Sigmoid colon (tissue), 7 donors: ENCODE measurements at places on chromosomes 12 and 14. TPM values are rescaled to one million over a fixed set of nuclear protein-coding genes. Genes with fewer than 3 reads are reported as not detected.

DNA sequence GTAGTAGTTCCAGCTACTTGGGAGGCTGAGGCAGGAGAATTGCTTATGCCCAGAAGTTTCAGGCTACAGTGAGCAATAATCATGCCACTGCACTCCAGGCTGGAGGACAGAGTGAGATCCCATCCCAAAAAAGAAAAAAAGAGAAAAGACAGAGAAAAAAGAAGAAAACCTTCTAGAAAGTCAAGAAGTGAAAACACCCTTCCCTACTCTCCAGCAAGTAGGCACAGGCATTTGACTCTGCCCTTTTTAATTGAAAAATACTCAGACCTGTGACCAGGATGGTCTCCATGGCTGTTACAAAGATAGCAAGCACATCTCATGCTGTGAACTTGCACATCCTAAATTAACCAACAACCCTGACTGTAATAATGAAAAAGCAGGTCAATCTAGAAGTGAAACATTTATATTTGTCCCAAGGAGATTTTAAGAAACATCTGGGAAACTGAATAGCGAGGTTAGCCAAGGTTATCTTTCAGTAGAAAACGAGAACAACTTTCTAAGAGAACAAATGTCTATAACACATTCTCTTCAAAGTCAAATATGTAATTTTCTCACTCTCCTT lies 2.0 kb downstream of the TMTC1 start:
- no peak for DNase-seq

DNA sequence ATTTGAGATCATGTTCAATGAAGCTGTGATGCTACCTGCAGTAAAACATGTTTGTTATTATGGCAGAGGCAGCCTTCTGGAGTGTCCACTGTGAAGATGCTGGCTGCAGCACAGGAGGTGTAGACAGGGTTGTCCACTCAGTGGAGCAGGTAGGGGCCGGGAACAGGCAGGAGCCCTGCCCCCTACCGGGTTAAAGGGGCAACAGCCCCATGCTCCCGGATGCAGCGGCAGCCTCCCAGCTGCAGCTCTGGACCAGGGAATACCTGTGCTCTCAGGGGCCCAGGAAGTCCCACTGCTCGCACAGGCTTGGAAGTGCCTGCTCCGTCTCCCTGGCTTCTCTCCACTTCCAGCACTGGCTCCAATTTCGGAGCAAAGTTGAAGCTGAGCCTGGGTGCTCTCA lies 401.6 kb downstream of the FOXG1 start:
- DNase-seq: no peak

GRCh38 chr12:89185889-89186288 lies 166.4 kb downstream of the DUSP6 start:
- no peak for DNase-seq

DNA sequence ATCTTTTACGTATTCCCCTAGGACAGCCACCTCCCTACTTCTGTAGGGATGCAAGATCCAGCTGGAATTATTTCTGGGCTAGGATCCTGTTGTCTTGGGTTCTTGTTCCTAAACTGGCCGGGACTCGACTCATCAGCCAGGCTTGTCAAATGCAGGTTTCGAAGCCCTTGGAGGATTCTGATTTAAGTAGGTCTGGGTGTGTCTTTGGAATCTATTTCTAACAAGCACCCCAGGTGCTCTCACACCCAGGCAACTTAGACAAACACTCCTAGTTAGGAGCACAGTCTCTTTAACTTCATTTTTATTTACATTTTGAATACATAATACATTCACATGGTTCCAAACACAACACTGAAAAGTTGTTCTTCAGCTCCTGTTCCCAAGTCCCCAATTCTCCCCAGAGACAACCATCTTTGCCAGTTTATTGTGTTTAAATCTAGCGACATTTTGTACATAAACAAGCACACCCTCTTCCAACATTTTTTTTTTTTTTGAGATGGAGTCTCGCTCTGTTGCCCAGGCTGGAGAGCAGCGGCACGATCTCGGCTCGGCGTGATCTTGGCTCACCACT lies 20.9 kb downstream of the MORN3 start:
- no peak for DNase-seq

DNA sequence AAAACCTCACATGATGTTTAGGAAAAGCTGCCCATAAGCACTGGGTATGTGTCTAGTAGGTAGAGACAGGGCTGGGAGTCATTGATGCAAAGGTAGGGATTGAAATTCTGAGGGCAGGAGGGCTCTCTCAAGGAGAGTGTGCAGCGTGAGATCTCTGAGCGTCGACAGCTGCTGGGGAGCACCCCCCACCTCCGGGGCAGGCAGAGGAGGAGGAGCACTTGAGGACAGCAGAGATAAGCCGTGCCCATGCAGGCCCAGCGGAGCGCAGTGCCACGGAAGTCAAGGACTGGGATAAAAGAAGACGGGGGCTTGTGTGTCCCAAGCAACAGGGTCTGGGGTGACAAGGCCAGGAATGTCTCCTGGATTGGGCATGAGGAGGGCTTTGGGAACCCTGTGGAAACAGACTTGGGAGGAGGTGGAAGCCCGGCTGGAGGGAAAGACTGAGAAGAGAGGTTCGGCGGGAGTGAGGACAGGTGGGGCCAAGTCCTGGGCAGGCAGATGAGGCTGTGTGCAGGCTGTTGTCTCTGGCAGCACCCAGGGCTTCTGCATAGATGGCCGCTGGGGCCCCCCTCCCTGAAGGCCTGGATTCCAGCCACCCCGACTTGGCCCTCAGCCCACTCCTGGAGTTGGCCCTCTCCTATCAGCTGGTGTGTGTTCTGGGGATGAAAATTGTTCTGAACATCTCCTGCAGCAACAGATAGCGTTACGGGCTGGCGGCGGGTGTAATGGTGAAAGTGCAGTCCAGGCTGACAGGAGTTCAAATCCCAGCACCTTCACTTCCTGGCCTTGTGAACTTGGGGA lies 1.9 kb downstream of the CACNA2D4 start:
- DNase-seq: peak; percentile 85

PTGDR gene
- 0.28 TPM for total RNA-seq

DNA sequence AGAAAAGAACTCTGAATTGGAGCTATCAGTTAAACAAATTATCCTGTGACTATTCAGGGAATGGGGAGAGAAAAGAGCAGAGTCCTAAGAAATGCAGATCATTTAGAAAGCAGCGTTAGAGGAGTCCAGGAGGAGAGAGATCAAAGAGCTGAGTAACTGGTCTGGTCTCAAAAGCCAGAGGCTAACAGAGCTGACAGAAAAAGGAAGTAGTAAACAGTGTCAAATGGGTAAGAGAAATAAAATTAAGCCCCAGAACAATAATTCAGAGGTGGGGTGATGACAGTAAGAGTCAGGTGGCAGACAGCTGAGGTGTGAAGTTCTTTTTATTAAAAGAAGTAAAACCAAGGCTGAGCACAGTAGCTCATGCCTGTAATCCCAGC lies 19.3 kb downstream of the GXYLT1 start:
- DNase-seq: no peak

DNA sequence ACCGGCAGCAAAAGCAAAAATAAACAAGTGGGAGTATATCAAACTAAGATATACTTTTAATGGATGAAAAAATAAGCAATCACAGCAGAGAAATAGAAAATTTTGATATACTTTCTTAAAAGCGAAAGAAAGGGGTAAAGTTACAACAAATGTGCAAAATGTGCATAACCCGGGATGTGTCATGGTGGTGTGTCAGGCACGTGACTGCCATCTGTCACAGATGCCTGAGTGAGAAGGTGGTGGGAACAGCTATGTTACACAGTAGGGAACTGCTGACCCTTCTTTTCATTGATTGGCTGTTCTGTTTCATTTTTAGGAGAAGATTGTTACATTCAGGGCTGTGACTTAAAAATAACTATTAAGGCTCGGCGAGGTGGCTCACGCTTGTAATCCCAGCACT lies 168.1 kb upstream of the PELI2 start:
- DNase-seq: no peak

- DNase-seq: peak; percentile 76
Observed at GRCh38 chr14:102215071-102215470, 75.4 kb downstream of the WDR20 start.
